ENCODE measurements at places on chromosomes 4 and X.

- no peak for DNase-seq
Measured at GRCh38 chr4:119299260-119299671, 22.7 kb downstream of the FABP2 start.

DNA sequence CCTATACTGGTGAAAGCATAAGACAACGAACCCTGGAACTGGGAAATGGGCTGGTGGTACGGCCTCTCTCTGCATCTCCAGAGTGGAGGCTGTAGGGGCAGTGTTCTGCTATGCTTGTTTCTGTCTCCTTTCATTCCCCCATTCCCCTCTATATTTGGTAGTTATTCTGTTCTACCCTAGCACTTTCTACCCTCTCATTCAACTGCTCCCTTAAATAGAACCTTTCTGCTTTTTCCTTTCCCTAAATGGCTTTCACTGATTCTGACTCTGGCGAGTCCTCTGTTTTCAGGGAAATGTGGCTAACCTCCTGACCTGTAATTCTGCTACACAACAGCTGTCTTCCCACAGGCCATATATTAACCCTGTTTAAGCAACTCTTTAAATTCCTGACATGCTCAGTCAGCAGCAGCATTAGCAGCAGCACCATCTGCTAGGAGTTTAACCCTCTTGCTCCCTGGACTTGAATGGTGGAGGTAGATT is 94.2 kb downstream of the CXCL13 start:
- DNase-seq = peak; percentile 15

- DNase-seq = no peak
Measured at GRCh38 chr4:59247032-59247431, 1953.1 kb upstream of the ADGRL3 start.

- no peak for DNase-seq
Measured at GRCh38 chr4:94714365-94715160, 43.2 kb upstream of the BMPR1B start.

- DNase-seq = no peak
Measured at GRCh38 chr4:74390677-74391076, 25.7 kb downstream of the EREG start.

GRCh38 chr4:99235955-99236354 is 16.9 kb upstream of the ADH6 start:
- DNase-seq = no peak

GRCh38 chr4:151532001-151532708 is 123.2 kb downstream of the FHIP1A start:
- DNase-seq = no peak

GRCh38 chr4:6308899-6309643 is 39.4 kb downstream of the WFS1 start:
- DNase-seq = peak; percentile 55

- DNase-seq = no peak
Measured at GRCh38 chr4:114519368-114519767, 79.2 kb upstream of the UGT8 start.

Data from HuH-7.5 (cell line).